ENCODE measurements at places on chromosomes 2 and 18.

DNA sequence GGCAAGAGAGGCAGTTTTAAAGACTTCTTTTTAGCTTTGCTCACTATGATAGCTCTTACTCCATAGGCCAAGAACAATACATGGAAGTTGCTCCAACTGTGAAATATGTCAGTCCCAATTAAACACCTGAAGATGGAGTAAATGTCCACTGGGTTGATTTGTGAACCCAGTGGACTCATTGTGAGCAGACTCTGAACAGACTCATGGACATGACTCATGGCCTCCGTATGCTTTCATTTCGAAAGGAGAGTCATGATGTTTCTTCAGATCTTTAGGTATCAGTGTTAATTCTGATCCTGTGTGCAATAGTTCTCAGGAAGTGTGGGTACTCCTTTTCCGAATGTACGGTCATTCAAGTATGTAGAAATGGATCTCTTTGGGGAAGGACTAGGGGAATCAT lies 5.4 kb upstream of the CWC22 start:
- no peak for DNase-seq

DNA sequence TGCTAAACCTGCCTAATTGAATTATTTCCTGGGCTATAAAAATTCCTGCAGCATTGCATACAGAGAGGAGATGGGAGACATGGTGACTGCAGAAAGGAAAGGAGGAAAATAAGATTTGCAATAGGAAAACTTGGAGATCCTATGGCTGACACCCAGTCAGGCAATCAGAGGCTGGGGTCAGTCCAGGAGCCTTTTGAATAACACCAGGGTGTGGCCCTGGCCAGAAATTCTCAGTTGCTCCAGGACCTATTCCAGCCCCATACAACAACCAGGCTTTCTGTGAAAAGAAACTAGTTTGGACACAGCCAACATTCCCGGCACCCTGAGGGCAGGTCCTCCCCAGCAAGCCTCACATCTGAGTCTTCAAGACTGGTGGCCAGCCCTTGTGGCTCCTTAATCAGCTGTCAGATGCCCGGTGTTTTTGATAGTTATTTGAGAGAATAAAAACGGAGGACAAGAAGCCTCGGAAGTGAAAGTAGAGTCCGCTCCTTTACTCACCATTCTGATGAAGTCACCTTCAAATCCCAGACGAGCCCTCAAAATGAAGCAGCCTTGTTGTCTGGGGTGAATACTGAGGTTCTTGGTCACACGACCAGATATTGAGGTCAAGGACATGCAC lies 31.1 kb upstream of the GMCL1 start:
- no peak for DNase-seq

- DNase-seq, result no peak
Observed at GRCh38 chr2:24509840-24510239, 18.8 kb downstream of the NCOA1 start.

- no peak for DNase-seq
Observed at GRCh38 chr18:8835521-8835953, 130.2 kb downstream of the MTCL1 start.
